DND-41 (cell line): ENCODE measurements at places on chromosomes 16 and 17.

GRCh38 chr16:53756275-53756996 is 52.5 kb downstream of the FTO start:
- no peak for DNase-seq

DNA sequence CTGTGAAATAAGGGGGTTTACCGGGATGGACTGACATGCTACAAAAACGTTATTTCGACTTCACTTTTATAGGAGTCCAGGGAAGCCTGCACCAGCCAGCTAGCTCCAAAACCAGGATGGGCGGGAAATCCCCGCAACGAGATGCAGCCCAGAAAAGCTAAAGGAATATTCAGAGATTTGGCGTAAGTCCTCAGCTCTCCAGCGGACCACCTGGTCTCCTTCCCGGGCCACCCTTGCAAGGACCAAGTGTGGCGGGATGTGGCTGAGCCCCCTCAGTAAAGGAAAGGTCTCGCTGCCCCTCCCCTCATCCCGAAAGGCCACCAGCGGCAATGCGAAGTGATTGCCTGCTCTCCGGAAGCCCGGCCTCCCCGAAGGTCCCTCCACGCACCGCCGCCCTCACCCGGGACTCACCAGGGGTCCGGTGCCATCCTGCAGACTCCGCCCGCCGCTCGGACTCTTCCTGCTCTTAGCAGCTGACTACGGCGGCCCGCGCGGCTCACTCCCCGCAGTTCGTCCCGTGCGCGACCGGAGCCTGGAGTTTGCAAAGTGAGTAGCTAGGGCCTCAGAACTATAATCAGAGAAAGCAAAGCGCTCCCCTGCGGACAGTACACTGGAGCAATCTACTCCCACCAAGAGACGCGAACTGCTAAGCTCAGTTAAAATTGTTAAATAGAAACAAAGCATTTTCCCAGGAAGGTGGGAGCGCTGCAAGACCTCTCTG is at the start of gene STX8:
Gene STX8, minus strand, starts transcription at position 440 of the 721 bp plus-strand sequence. Its CDS starts 12 bp downstream, at position 428.
- peak; percentile 81 for DNase-seq

- DNase-seq: no peak
These were observed 197.2 kb downstream of the FOXL1 start for GRCh38 chr16:86775511-86775921.

- no peak for DNase-seq
These were observed 8.8 kb downstream of the MMP25 start for GRCh38 chr16:3054965-3055733.

- no peak for DNase-seq
These were observed 25.7 kb upstream of the SLC39A11 start for GRCh38 chr17:73118139-73118538.

GRCh38 chr17:57363998-57364643 is 107.8 kb downstream of the MSI2 start:
- DNase-seq: no peak

- no peak for DNase-seq
These were observed 124.3 kb upstream of the MED13 start for GRCh38 chr17:62189377-62189776.

DNA sequence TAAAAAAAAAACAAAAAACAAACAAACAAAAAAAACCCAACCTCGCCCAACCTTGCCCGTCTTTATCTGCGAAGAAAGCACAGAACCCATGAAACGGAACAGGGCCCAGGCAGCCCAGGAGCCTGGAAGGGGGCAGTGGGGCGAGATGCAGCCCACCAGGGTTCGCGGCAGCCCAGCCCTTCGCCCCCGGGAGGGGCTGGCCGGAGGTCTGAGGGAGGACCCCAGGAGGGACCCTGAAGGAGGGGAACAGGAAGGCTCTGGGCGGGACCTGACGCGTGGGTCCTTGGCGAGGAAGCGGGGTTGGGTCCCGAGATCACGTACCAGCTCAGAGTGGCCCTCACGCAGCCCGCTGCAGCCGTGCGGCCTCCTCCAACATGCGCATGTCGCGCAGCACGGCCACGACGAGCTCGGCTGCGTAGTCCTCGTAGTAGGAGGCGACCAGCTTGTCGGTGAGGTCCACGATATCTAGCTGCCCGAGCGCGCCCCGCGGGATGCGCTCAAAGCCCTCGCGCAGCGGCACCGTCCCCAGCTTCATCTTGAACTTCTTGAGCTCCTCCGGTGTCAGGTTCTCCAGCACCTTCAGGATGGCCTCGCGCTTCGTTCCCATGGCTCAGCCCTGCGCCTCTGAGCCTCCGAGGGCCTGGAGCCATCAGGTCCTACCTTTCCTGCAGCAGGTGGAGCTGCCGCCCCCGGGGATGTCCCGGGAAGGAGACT is at the start of gene PYDC1:
Gene PYDC1, minus strand, starts transcription at position 714 of the 714 bp plus-strand sequence. Its CDS starts 107 bp downstream, at position 607.
- DNase-seq: no peak

GRCh38 chr17:44222112-44222869 is 2.8 kb upstream of the UBTF start:
- DNase-seq: no peak

DNA sequence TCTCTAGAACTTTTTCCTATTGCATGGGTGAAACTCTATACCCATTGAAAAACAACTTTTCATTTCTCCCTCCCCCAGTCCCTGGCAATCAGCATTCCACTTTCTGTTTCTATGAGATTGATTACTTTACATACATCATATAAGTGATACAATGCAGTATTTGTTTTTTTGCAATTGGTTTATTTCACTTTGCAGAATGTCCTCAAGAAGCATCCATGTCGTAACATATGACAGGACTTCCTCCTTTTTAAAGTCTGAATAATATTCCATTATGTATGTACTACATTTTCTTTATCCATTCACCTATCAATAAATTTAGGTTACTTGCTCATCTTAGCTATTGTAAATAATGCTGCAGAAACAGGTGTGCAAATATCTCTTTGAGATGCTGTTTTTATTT is 8.8 kb downstream of the IL21R start:
- no peak for DNase-seq

DNA sequence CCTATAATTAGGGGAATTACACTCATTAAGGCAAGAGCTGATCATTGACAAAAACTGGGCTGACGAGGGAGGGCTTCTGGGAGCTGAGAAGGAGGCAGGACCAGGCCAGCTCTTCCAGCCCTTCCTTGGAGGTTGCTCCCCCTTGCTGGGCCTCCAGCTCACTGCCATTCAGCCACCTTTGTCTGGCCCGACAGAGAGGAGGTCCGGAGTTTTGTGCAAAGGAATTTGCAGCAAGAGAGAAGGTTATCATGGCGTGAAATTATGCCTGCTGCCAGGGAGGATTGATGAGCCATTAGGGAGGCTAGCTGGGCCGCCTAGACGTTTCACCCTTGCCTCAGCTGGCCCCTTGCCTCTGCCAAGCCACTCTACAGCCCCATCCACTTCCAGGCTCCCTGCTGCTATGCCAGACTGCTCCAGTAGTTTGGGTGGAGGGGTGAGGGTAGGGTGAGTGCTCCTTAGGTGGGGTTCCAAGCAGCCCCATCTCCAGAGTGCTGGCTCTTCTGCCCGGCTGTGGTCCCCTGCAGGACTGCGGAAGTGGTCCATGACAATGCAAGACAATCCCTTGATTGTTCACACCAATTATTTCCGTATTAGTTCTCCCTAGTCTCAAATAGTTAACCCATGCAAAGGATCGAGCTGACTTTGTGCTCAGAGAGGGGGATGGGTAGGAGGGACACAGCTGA is 17.1 kb upstream of the PHF12 start:
- DNase-seq: no peak

- DNase-seq: no peak
These were observed 17.9 kb upstream of the NSMCE1 start for GRCh38 chr16:27286451-27286850.

DNA sequence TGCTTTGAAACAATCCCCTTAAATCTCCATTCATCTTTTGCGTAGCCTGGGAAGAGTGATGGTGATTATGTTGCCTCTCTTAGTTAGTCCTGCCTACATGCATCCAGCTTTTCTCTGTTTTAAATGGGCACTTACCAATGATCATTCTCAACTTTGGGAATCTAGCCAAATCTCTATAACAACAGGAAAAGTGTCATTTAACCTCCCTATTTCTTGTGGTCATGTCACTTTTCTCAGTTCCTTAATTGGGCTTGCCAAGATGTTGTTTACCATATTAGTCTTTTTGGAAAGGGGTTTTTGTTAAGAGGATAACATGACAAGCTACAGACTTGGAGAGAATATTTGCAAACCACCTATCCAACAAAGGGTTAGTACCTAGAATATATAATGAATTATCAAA is 15.6 kb upstream of the CLEC10A start:
- DNase-seq: no peak

DNA sequence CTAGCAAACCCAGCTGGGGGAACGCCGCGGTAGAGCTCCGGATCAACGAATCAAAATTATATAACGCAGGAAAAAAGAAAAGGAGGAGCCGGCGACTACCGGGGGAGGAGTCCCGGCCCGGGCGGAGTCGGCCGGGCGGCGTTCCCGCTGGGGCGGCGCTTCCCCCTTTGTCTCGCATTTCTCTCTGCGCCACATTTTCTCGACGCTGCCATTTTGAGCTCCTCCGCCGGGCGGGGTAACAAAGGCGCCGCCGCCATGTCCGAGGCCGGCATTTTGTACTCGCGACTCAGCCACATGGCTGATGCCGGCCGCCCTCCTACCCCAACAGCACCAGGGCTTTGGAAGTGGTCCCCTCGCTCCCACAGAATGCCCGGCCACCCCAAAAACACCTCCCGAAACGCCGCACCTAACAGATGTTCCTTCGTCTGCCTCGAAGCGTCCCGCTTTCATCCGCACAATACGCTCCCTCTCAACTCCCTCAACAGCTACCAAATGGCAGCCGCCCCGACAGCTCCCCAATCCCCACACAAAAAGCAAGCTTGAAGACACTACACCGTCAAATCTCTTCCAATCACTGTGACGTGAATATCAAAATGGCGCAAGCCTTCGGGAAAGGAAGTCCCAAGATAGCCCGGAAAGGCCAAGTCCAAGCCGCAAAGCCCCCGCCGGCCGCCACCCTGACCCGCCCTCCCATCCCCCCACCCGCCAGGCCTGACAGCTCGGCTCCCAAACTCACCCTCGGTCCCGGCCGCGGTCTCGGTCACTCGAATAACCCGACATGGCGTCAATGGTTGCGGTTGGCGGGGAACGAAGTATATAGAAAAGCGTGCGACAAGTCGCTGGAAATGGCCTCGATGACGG is 519 bp downstream of the DDX5 start:
- DNase-seq: peak; percentile 88

- no peak for DNase-seq
These were observed 9.0 kb downstream of the TMEM11 start for GRCh38 chr17:21204935-21205334.

DNA sequence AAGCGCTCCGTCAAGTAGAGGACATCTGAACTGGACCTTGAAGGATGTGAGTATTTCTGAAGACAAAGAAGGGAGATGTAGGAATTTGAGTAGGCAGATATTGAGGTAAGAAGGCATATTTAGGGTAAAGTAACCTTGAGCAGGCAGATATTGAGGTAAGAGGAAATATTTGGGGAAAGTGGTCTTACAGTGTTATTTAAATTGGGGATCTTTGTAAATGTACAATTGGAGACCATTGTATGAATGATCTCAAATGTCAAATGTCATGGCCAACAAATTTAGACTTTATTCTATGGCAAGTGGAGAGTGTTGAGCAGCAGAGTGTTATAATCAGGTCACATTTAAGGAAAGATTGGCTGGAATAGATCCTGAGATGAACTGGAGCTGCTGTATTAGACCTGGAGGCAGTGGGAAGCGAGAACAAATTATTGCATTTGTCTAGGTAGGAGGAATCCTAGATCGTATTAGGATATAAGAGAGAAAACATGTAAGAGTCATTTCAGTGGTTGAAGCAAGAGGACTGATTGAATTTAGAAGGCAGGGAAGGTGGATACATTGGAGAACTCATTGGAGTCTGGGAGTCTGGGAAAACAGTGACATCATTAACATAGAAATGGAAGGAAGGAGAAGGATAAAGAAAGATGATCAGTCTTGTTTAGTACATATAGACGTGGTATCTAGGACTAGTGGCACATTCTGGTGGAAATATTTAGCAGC is 165.6 kb downstream of the MAP2K6 start:
- DNase-seq: no peak

DNA sequence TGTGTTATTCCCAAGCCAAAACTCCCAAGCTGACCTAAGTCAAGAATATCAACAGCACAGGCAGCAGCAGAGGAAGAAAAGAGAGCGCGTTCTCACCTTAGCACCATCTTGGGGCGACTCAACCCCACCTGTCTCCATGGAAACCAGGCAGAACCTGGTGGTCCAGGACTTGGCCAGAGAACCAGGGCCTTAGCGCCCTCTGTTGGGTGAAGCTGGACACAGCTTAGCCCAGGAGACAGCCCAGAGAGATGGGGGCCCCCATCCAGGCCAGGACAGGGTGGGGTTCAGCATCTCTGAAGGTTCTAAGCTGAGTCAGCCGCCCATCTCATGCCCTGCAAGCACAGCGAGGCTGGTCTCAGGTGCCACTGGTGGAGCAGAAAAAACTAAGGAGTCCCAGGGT is 60.1 kb upstream of the TMEM132E start:
- DNase-seq: peak; percentile 42

- DNase-seq: peak; percentile 86
These were observed 3.6 kb downstream of the EVI2B start for GRCh38 chr17:31310260-31310659.

DNA sequence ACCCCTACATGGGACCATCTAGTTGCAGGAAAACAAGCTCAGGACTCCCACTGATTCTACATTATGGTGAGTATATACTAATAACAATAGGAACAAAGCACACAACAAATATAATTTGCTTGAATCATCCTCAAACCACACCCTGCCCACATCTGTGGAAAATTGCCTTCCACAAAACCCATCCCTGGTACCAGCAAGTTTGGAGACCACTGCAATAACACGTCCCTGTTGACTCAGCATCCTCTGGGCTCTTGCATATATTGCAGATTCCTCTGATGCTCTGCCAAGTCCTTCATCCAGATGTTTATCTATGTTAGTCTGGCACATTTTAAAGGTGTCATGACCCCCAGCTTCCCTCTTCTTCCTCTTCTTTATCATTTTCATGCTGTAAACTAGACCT is 138.4 kb downstream of the PCTP start:
- DNase-seq: peak; percentile 13

DNA sequence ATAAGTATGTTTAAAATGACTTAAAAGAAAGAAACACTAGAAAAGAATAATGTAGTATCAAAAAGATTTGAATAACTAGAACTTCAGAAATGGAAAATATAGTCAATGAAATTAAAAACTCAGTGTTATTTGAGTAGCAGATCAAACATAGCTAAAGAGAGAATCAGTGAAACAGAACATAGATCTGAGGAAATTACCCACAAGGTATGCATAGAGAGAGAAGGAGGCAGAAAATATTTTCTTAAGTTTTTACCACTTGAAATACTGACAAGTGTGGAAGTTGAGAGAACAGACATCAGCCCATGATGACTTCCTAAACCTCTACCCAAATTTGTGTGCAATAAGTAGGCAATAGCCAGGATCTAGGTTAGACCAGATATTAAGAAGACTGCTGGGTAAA is 52.4 kb downstream of the ARHGAP17 start:
- no peak for DNase-seq

- DNase-seq: no peak
These were observed 103.2 kb upstream of the SDK2 start for GRCh38 chr17:73747221-73748002.
